Fibroblast of skin of right biceps (primary cell): ENCODE measurements at places on chromosomes 2 and 18.

DNA sequence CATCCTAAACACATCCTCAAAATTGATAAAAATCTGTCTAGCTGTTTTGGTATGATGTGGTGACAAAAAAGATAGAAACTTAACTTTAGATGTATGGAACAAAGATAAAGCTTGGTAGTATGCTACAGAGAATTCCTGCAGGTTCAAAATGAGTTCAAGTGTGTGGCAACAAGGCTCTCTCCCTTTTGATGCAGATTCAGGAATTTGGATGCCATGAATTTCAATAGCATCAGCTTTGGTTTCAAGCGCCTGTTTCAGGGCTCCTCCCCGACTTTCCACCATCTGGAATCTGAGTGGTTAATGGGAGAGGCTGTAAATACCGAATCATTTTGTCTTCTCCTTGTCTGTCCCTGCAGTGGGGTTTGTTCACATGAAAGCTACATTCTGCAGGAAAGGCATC, 180.6 kb downstream of the MTX2 start:
- peak; percentile 72 for DNase-seq

GRCh38 chr18:57015451-57015850, 131.4 kb upstream of the BOD1L2 start:
- no peak for DNase-seq

- no peak for DNase-seq
Observed at GRCh38 chr2:26933431-26934334, 36.8 kb upstream of the MAPRE3 start.

DNA sequence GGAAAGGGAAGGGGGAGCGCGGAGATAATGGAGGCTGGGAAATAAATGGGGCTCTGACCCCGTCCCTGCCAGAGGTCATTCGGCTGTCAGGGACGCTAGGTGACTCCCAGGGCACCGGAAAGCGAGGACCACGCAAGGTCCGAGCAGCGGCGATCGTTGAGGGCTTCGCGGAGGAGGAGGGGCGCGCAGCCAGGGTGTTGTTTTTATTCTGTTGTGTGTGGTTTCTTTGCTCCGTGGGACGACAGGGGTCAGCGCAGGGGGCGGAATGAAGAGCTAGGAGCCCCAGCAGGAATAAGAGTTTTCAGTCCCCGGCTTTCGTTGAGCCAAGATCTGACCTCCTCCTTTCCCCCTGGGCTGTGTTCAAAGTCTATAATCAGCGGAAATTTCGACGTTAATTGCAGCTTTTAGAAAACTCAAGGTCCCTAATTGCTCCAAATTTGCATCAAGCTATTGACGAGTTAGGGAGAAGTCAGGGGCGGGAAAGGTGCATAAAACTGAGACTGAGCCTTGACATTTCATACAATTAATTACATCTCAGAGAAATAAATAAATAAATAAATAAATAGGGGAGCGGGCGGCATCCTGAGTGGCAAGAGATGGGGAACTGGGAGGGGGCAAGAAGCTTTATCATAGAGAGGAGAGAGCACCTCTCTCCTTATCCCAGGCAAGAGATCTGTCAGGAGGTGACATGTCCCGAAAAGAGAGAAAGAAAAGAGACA, 2.2 kb downstream of the GAD1 start:
- DNase-seq, result no peak

- DNase-seq, result no peak
Observed at GRCh38 chr2:109480486-109481195, 133.1 kb downstream of the SEPTIN10 start.
